ENCODE measurements at places on chromosomes 5 and 9. TPM values are rescaled to one million over a fixed set of nuclear protein-coding genes. Genes with fewer than 3 reads are reported as not detected.

Gene CARD9
- 1.2 TPM for total RNA-seq

Gene TUT7
- total RNA-seq = 18.6 TPM

Gene SCGB3A2
- not detected for total RNA-seq

Gene CDX1
- 0.27 TPM for total RNA-seq

Gene PHYKPL
- total RNA-seq = 42.2 TPM

Gene FREM1
- total RNA-seq = 23.2 TPM

Gene TSSK1B
- not detected for total RNA-seq

Gene DIPK1B
- total RNA-seq = 20.3 TPM

Gene ENHO
- total RNA-seq = 3.4 TPM

Gene PCDHGB7
- 4.2 TPM for total RNA-seq

Gene PTBP3
- total RNA-seq = 11.3 TPM

Gene SV2C
- under 0.01 TPM for total RNA-seq

Gene ORM1
- 0.49 TPM for total RNA-seq

Gene GARIN3
- total RNA-seq = not detected

Gene LCN2
- total RNA-seq = 0.09 TPM

Gene GHR
- 15.2 TPM for total RNA-seq

Gene CD14
- total RNA-seq = 32.1 TPM

Gene FLT4
- total RNA-seq = 6.6 TPM

Gene KIF20A
- total RNA-seq = 17.8 TPM

Gene MCC
- total RNA-seq = 19.6 TPM

Gene RNF20
- 24.5 TPM for total RNA-seq

Gene GTF3C5
- 44.6 TPM for total RNA-seq

Gene FGF18
- total RNA-seq = 27.8 TPM

Gene DOCK2
- 4.5 TPM for total RNA-seq

Gene CCL27
- 0.31 TPM for total RNA-seq

Gene LAMC3
- 1.1 TPM for total RNA-seq

Gene KCNN2
- 4.7 TPM for total RNA-seq

Gene C9orf153
- 0.49 TPM for total RNA-seq

Gene SPRY4
- total RNA-seq = 26.4 TPM

Gene POU5F2
- total RNA-seq = 0.89 TPM

Gene GDA
- 0.49 TPM for total RNA-seq

Data from muscle of leg (tissue), 16 donors.